ENCODE measurements at places on chromosomes 5 and 9.
A peak's percentile ranks its signal among the peaks of the same experiment; 100 is the strongest.

- no peak for DNase-seq
Measured at GRCh38 chr5:96729156-96729555, 67.0 kb downstream of the CAST start.

DNA sequence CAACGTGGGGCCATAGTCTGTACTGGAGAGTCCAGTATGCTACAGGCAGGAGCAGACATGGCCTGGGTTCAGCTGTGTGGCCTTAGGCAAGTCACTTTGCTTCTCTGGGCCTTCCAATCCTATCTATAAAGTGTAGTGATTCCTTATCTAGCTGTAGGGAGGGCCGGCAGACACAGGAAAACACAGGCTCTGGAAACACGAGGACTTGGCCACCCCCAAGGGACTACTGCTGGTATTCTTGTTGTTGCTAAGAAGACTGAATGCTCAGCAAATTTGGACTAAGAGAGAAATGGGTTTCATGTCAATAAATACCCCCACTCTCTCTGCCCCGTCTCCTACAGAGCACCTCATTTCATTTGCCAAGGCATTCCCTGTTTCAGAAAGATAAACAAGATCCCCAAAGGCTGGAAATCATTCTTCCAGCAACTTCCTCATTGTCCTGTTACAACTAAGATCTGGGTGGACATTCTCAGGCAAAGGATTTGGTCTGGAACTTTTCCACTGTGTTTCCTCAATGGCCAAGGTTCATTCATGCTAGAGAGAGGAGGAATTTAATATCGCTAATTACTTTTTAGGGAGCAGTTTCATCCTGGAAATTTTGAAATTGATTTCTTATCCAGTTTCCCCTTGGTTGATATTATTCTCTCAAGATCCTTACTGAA lies 105.8 kb downstream of the GABBR2 start:
- no peak for DNase-seq

DNA sequence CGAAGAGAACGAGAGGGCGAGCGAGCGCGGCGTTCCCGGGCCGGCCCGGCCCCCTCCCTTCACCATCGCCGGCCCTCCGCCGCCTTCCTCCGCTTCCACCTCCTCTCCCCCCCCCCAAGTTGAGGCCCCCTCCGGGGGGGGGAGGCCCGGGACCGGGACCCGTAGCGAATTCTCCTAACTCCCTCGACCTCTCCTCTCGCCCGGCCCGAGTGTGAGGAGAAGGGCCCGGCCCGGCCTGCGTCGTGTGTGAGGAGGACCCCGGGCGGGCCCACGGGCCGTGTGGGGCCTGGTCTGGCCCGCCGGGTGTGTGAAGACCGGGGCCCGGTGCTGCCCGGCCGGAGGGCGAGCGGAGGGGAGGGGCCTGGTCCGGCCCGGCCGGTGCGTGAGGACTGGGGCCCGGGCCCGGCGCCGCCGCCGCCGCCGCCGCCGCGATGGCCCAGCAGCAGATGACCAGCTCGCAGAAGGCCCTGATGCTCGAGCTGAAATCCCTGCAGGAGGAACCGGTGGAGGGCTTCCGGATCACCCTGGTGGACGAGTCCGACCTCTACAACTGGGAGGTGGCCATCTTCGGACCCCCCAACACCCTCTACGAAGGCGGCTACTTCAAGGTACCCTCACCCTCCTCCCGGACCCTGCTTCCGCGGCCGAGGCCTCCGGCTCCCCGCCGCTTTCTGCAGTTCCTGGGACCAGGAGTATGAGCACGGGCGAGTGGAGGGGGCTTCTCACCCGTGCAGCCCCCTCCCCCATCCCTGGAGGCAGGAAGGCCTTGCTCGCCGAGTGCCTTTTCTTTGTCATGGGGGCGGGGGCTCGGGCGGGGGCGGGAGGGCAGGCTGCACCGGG lies 587 bp downstream of the UBE2R2 start:
- DNase-seq, result peak; percentile 40

- no peak for DNase-seq
Measured at GRCh38 chr9:120481846-120482245, 98.1 kb downstream of the CDK5RAP2 start.

GRCh38 chr5:74640954-74641734 lies 616 bp upstream of the ENC1 start:
- peak; percentile 56 for DNase-seq

DNA sequence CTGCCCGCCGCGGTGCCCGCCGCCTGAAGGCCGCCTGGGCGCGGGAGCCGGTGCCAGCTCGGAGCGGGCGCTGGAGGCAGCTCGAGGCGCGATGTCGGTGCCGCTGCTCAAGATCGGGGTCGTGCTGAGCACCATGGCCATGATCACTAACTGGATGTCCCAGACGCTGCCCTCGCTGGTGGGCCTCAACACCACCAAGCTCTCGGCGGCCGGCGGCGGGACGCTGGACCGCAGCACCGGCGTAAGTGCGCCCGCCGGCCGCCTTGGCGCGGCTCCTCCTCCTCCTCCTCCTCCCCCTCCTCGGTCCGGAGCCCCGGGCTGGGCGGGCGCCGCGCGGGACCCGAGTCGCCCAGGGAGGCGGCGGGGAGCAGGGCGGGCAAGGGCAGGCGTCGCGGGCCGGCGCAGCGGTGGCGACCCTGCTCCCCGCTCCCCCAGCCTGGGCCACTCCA lies 455 bp downstream of the OLFM1 start:
- no peak for DNase-seq

DNA sequence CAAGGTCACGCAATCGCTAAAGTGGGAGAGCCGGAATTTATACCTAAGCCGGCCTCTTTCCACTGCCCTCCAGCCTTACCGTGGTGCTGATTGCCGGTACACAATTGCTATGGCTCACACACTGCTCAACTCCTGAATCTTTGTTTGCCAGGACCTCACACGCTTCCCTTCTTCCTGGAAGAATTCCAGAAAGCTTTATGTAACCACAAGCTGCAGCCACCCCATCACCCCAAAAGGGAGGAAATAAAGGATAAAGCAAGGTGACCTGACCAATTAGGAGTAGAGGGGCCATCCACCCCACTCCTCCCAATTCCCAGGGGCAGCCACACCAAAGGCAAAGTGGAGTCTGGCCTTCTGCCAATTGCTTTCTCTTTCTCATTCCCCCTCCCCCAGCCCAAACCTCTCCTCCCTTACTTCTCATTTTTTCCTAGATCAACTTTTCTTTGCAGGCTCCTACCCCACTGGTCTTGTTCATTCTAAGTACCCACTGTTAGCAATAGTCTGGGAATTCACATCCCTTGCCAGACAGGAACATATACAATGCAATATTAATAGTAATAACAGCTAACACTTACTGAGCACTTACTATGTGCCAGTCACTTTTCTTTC lies 18.0 kb upstream of the CDC23 start:
- no peak for DNase-seq

- no peak for DNase-seq
Measured at GRCh38 chr5:112077180-112077579, 320.2 kb upstream of the NREP start.

GRCh38 chr5:149837680-149838269 lies 106.8 kb downstream of the PDE6A start:
- peak; percentile 7 for DNase-seq

DNA sequence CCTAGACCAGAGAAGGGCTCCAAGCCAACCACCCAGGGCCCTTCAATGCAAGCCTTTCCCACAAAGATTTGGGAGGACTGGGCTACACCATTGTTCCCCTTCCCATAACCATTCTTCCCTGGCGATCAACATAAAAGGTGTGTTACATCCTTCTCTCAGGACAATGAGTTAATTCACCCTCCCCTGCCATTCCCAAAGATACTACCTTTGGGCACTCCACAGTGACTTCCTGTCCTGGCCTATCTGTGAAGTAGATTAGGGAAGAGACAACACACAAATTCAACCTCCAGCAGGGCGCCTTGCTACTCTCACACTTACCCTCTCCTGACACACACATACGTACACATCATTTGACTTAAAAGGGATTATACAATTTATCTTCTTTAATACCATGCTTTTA lies 23.2 kb upstream of the IL17B start:
- DNase-seq, result no peak

DNA sequence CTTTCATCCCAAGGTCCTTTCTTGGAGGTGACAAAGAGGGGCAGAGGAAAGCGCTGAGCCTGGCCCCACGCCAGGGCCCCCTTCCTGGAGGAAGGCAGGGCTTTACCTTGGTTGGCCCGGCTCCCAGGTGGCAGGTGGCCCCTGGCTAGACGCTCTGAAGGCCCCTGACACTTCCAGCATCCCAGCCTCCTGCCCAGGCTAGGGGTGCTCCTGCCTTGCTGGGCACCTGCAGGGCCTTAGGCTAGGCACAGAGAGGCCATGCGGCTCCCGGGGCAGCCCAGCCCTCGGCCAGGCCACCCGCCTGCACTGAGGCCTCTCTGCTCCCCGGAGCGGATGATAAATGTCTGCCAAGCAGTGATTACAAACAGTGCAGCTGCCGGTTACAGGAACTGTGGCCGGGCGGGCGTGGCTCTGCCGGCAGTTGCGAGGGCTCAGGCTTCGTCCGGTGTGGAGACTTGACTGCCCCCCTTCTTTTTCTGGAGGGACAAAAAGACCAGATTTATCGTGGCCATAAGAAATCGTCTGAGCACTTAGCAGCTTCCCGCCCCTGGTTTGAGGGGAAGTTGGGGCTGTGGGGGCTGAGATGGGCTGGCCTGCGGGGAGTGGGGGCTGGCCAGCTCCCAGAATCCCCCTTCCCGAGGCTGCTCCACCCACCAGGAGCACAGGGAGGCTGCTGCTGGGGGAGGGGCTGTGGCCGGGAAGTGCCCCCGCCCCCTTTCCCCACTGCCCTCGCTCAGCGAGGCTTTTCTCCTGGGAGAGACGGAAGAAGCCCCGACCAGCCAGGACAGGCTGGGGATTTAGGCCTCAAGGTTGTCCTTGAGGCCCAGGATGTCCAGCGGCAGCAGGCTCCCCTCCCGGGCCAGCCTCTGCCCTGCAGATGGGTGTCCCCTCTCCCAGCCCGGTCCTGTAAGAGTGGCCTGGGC lies 31.6 kb upstream of the UBAC1 start:
- no peak for DNase-seq

DNA sequence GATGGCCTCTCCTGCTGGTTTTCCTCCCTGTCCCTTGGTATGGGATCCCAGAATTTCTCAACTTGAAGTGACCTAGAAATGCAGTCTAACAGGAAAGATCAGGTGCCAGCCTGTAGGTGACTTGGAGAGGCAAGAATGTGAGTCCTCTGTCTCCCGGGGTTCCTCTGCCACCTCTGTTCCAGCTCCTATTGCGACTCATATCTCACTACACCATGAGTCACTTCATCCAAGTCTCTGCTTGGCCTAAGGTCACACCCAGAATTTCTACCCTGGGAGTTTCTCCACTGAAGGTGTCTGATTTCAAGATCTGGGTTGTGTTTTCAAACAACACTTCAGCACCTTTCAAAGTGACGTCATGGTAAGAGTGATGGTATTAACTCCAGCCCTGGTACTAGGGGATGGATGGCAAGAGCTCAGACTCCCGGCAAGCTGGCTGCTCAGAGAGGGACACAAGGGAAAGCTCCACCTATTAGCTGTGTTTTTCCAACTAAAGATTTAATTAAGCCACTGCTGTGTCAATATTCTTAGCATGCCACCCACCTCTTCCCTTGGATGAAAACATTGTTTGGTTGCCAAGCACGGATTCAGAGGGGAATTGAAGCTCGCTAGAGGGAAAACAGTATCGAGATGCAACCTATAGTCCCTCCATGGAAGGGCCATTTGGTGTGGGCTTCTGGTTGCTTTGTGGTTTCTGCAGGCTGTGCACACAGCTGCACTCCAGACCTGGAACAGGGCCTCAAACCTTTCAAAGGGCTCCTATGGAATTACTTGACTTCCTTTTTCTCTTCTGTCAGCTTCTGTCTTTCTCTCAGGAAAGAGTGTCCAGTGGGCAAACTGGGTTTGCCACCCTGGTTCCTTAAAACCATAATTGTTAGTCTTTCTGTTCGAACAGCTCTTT lies 205.7 kb downstream of the GAS1 start:
- DNase-seq, result peak; percentile 36

All from amniotic stem cell (primary cell).